Vagina (tissue), 2 donors: ENCODE measurements at places on chromosomes 4 and X.

DNA sequence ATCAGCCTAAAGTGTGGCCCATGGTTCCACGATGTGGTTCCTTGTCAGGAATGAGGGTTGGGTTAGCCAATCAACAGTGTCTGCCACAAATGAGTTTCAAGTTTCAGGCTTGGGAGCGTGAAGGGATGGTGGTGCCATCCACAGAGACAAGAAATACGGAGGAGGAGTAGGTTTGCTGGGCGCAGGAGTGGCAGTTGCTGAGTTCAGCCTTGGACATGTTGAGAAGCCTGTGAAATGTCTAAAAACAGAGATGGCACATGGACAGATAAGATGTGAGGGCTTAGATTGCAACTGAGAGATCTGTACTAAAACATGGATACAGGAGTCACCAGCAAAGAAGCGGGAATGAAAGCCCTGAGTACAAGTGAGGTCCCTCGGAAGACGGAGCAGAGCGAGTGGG lies 481.0 kb downstream of the BCOR start:
- no peak for DNase-seq

DNA sequence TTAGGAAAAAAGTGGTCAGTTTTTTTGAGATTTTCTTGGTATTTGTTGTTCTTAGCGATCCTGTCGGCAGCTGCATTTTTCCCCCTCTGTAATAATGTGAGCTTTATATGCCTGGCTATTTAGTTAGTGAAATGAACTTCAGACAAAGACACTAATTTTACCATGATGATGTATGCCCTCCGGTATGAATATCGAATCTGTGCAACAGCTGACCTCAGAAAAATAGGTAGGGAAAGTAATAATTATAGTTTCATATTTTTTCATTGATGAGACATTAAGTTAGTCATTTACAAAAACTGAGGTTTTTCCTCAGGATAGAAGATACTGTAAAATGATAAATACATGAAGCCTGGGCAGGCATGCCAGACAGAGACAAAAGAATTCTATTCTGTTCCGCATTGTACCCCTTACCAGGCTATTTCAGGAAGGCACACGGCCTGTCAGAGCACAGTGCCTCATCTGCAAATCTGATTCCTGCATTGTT lies 155.8 kb downstream of the SHROOM3 start:
- no peak for DNase-seq

- no peak for DNase-seq
Observed at GRCh38 chrX:107571296-107571998, 56.9 kb upstream of the PRPS1 start.

GRCh38 chr4:112888622-112889021 lies 160.8 kb upstream of the ANK2 start:
- no peak for DNase-seq

- DNase-seq: no peak
Observed at GRCh38 chr4:149095001-149095400, 652.8 kb upstream of the NR3C2 start.

- DNase-seq: no peak
Observed at GRCh38 chr4:87030755-87031441, 96.1 kb downstream of the AFF1 start.

- DNase-seq: no peak
Observed at GRCh38 chr4:122668241-122668640, 47.4 kb upstream of the IL21 start.

DNA sequence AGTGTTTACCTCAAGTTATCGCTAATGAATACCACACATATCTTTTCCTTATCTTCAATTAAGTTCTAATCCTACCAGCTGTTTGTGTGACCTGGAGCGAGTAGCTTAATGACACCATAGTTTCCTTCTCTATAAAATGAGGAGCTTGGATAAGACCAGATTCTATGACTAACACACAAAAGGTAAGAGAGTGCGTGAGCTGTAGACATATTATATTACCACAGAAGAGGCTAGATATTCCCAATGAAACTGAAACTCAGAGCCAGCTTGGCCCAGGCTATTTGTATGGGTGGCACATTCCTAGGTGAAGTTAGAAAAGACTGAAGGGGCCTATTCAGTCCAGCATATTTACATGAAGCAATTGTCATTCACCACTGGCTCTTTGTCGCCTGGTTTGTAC lies 30.2 kb downstream of the ASB5 start:
- DNase-seq: no peak

GRCh38 chr4:17068891-17069290 lies 170.4 kb upstream of the LDB2 start:
- no peak for DNase-seq

- no peak for DNase-seq
Observed at GRCh38 chrX:10794203-10794630, 173.8 kb upstream of the MID1 start.

DNA sequence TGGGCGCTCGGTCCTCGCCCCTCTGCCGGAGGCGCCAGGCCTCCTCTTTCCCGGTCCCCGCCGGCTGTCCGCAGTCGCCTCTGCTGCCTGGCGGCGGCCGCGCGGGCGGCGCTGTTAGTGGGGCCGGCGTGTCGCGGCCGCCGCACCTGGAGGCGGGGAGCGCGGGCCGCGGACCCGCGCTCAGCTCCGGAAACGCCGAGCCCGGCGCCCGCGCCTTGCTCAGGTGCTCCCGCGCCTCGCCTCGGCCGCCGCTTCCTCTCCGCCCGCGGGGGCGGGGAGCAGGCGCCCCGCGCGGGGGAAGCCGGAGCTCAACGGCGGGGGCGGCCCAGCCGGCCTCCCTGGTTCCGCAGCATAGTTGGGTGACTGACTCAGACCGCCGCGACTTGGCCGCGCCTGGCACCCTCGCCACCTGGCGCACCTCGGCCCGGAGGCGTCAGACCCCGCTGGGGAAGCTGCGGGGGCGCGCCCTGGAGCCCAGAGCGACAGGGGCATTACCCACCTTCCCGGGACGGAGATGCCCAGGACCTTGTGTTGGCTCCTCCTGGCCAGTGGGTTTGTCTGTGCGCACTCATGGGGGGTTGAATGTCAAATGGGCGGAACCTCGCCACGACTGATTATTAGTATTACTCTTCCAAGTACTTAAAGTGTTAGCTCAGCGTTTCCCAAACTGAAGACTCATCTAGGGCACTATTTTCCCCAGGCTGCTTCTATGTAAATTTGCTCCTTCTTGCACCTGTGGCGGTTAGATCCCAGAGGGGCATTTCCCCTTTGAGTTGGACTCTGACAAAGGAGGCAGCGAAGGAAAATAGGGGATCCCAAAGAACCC lies at the start of gene ARAP2:
Gene ARAP2 (minus strand): TSS at position 258 of the 826 bp plus-strand sequence. CDS start 15,028 bp downstream, outside the sequence.
- no peak for DNase-seq

- DNase-seq: no peak
Observed at GRCh38 chr4:128298852-128299251, 11.2 kb upstream of the PGRMC2 start.

DNA sequence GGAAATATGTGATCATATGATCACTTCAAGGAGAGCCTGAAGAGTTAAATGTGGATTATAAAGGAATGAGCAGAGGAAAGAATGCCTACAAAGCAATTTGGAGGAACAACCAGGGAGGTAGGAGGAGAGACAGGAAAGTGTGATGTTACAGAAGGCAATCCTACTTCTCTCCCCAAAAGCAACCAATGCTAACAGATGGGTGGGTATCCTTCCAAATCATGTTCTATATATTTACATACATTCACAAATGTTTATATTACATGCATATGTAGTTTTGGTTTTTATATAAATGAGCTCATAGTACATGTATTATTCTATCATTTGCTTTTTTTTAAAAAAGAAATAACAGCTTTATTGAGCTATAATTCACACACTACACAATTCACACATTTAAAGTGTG lies 56.0 kb downstream of the ZCCHC12 start:
- no peak for DNase-seq

DNA sequence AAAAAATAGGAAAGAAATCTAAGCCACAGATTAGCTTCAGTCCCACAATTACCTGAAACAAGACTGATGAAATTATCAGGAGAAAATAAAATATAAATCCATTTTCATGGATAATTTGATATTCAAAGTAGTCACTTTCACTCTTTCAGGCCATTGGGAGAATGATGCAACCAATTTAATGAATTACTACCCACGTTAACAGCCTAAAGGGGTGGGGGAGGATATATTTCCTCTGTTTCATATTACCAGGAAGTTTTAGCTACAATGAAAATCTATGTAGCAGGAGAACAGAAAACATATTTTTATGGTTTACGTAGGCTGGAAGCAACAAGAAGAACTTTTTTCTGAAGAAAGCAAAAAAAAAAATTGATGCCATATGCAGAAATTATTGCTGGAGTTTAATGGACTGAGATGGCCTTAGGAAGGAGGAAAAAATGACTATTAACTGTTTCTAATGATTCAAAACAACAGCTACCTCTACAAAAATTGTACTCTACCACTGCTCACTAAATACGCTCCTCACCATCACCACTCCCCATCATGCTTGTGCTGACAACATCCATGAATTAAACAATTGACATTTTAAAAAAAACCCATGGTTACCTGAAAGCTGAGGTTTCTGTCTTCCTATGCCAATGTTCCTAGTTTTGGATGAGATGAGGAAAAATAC lies 100.9 kb downstream of the CXXC4 start:
- DNase-seq: no peak

GRCh38 chrX:2718821-2719220 lies 27.7 kb downstream of the CD99 start:
- DNase-seq: no peak

DNA sequence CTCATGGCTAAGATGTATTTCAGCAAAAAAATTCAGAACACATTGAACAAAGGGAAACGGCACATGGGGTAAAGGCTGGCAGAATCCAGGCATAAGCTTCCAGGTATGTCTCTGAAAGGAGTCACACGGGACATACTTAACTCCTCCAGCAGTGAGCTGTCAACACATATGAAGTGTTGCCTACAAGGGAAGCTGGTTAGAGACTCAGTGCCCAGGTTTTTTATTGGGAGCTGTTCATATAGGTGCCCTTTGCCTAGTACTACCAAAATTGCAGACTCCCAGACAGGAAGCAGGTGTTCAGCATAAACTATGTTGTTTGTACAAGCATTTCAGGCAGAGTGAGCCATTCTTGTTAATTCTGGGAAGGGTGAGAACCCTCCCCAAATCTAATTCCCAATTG lies 77.4 kb upstream of the PUDP start:
- no peak for DNase-seq

- no peak for DNase-seq
Observed at GRCh38 chr4:16846540-16847117, 51.8 kb downstream of the LDB2 start.
